ENCODE measurements at places on chromosomes 3 and 15. TPM values are rescaled to one million over a fixed set of nuclear protein-coding genes. Genes with fewer than 3 reads are reported as not detected.

GRCh38 chr3:185807445-185808068, 17.3 kb downstream of the IGF2BP2 start:
- no peak for DNase-seq

GRCh38 chr15:59274126-59274970, 67.7 kb downstream of the LDHAL6B start:
- DNase-seq: no peak

GRCh38 chr15:101481917-101482525, 7.5 kb downstream of the PCSK6 start:
- no peak for DNase-seq

- no peak for DNase-seq
Observed at GRCh38 chr3:21879184-21879886, 128.3 kb upstream of the ZNF385D start.

DNA sequence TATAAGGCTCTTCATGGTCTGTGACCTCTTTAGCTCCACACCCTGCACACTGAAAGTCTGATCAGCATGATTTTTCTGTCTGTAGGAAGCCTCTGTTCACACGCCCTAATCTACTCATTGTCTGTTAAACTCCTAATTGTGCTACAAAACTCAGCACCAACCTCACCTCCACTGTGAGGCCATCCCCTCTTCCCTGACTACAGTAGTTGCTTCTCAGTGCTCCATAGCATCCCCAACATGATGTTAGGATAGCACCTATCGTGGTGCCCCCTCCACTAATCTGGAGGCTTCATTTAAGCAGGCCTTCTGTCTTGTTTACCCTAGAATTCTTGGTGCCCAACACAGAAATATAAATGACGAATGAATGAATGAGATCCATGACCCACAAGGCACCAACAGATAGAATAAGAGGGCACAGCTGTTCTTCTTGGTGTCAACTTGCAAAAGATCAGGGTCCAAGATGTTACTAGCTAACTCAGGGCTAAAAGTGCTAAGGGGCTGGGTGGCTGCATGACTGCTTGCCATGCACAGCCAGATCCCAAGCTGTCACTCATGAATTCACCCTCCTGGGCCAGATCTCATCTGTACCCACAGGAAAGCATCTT, 55.2 kb upstream of the HEG1 start:
- no peak for DNase-seq

GRCh38 chr3:146476094-146476740, 6.9 kb upstream of the PLSCR2 start:
- no peak for DNase-seq

GRCh38 chr3:69695933-69696332, 43.3 kb upstream of the MITF start:
- no peak for DNase-seq

GRCh38 chr3:178546079-178546478, 9.8 kb downstream of the KCNMB2 start:
- no peak for DNase-seq

- no peak for DNase-seq
Observed at GRCh38 chr15:71357321-71357732, 242.1 kb downstream of the THSD4 start.

DNA sequence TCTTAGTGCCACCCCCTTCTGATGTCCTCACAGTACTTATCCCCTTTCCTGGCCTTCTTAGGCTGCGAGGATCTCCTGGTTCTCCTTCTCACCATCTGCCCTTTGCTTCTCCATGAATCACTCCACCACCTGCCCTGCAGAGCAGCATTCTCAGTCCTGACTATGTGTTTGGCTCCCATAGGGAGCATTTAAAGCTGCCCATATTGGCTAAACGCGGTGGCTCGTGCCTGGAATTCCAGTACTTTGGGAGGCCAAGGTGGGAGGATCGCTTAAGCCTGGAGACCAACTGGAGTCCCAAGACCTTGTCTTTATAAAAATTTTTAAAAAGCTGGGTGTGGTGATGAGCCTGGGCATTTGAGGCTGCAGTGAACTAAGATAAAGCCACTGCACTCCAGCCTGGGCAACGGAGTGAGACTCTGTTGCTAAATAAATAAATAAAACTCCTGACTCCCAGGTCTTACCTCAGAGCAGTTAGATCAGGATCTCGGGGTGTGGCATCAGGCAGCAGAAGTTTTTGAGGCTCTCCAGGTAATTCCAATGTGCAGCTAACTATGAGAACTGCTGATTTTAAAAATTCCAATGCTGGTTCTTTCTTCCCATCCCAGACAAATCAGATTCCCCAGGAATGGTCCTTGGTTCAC, 36.2 kb upstream of the TLE3 start:
- DNase-seq: no peak

GRCh38 chr3:146218880-146219866, 31.7 kb downstream of the PLSCR4 start:
- DNase-seq: no peak

GRCh38 chr3:192409201-192409837, 318.0 kb downstream of the FGF12 start:
- DNase-seq: no peak

GRCh38 chr15:71334873-71335272, 219.6 kb downstream of the THSD4 start:
- DNase-seq: no peak

DNA sequence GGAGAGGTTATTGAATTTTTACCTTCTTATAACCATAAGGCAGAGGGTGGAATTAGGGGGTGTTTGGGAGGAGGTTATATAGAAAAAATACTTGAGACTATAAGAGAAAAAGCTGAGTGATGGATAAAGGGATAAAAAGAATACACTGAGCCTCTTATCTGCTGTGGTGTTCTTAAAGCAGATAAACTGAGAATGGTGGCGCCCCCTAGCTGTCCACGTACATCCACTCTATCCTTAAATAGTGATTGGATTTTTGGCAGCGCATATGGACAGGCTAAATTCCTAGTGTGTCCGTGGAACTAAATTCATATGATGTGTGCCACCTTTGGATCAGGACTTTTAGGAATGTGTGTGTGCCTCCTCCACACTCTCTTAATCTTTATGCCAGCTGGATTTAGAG, 121.1 kb downstream of the OXSM start:
- no peak for DNase-seq

Gene SLC6A20
- total RNA-seq: not detected

Gene WNT7A
- total RNA-seq: not detected

Gene TMEM207
- total RNA-seq: not detected

Gene AP3B2
- 0.54 TPM for total RNA-seq

Gene ECE2
- not detected for total RNA-seq

Gene CIDEC
- total RNA-seq: 6.7 TPM

Gene RBMS3
- 32.7 TPM for total RNA-seq

Gene MYH15
- total RNA-seq: 0.19 TPM

Gene ABI3BP
- total RNA-seq: 40.7 TPM

Gene XCR1
- total RNA-seq: not detected

Gene INSYN1
- total RNA-seq: 165 TPM

Gene SPTSSB
- 0.57 TPM for total RNA-seq

Gene HCN4
- total RNA-seq: 21.4 TPM

Gene SPATA12
- total RNA-seq: not detected

Gene STRIT1
- total RNA-seq: 0.84 TPM

Gene GRK7
- total RNA-seq: not detected

Data from Right ventricle myocardium inferior (tissue), 1 donor.